Spinal cord (tissue), 10 donors: ENCODE measurements at places on chromosomes 6 and 20.

- DNase-seq, result no peak
- no peaks in the 10 kb centered on the region for H3K36me3 ChIP-seq
- no peak overlapping the region for H3K4me3 ChIP-seq
- H3K4me1 ChIP-seq, result no peaks in the 10 kb centered on the region
- H3K27ac ChIP-seq, result no peak overlapping the region
These were observed 75.4 kb downstream of the FILIP1 start for GRCh38 chr6:75418233-75418632.

- H3K27me3 ChIP-seq, result no peaks in the 10 kb centered on the region
- no peak overlapping the region for H3K4me3 ChIP-seq
- no peaks in the 10 kb centered on the region for H3K36me3 ChIP-seq
These were observed 132.3 kb downstream of the ARHGAP18 start for GRCh38 chr6:129577691-129578090.

GRCh38 chr6:49457771-49458170, 5.3 kb downstream of the MMUT start:
- no peak overlapping the region for H3K4me3 ChIP-seq

GRCh38 chr6:138728662-138729061, 44.9 kb upstream of the CCDC28A start:
- DNase-seq, result no peak
- H3K4me3 ChIP-seq, result no peak overlapping the region
- no peak overlapping the region for H3K27ac ChIP-seq
- H3K36me3 ChIP-seq, result no peaks in the 10 kb centered on the region
- no peaks in the 10 kb centered on the region for H3K4me1 ChIP-seq

DNA sequence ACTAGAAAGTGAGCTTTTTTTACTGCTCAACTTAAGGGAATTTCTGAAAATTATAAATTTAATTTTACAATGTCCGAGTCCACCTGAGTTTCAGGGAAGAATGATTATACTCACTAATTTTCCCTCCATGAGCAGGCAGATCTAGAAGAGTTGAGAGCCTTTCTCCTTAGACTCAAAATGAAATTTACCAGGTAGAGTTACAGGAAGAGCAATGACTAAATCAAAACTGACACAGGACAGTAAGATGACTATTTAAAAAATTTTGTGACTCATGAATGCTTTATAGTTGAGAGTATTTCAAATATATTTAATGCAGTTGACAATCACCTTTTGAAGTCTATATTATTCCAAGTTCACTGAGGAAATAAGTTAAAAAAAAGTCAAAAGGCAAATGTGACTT, 198.1 kb upstream of the NRSN1 start:
- no peak for DNase-seq
- H3K27me3 ChIP-seq, result no peaks in the 10 kb centered on the region
- no peak overlapping the region for H3K4me3 ChIP-seq
- no peak overlapping the region for H3K27ac ChIP-seq

GRCh38 chr6:84772428-84773132, 8.2 kb upstream of the TBX18 start:
- H3K27me3 ChIP-seq, result peaks cover 99% of the 10 kb centered on the region
- H3K36me3 ChIP-seq, result no peaks in the 10 kb centered on the region
- peak overlapping the region; percentile 76 for H3K27ac ChIP-seq
- peaks cover 30% of the 10 kb centered on the region for H3K4me1 ChIP-seq

GRCh38 chr20:5835321-5835821, 85.2 kb downstream of the SHLD1 start:
- no peaks in the 10 kb centered on the region for H3K27me3 ChIP-seq
- DNase-seq, result no peak
- H3K27ac ChIP-seq, result no peak overlapping the region
- peaks cover 6% of the 10 kb centered on the region for H3K4me1 ChIP-seq
- H3K4me3 ChIP-seq, result no peak overlapping the region
- no peaks in the 10 kb centered on the region for H3K36me3 ChIP-seq

GRCh38 chr6:41655176-41655575, 16.9 kb downstream of the MDFI start:
- no peak overlapping the region for H3K4me3 ChIP-seq
- peak overlapping the region; percentile 70 for H3K27ac ChIP-seq
- H3K4me1 ChIP-seq, result peaks cover 36% of the 10 kb centered on the region
- peaks cover 39% of the 10 kb centered on the region for H3K36me3 ChIP-seq
- peaks cover 5% of the 10 kb centered on the region for H3K27me3 ChIP-seq

- H3K4me3 ChIP-seq, result no peak overlapping the region
- H3K27me3 ChIP-seq, result no peaks in the 10 kb centered on the region
- peak overlapping the region; percentile 10 for H3K27ac ChIP-seq
- H3K36me3 ChIP-seq, result no peaks in the 10 kb centered on the region
- H3K4me1 ChIP-seq, result peaks cover 8% of the 10 kb centered on the region
These were observed 60.9 kb downstream of the ATXN1 start for GRCh38 chr6:16700202-16700915.

DNA sequence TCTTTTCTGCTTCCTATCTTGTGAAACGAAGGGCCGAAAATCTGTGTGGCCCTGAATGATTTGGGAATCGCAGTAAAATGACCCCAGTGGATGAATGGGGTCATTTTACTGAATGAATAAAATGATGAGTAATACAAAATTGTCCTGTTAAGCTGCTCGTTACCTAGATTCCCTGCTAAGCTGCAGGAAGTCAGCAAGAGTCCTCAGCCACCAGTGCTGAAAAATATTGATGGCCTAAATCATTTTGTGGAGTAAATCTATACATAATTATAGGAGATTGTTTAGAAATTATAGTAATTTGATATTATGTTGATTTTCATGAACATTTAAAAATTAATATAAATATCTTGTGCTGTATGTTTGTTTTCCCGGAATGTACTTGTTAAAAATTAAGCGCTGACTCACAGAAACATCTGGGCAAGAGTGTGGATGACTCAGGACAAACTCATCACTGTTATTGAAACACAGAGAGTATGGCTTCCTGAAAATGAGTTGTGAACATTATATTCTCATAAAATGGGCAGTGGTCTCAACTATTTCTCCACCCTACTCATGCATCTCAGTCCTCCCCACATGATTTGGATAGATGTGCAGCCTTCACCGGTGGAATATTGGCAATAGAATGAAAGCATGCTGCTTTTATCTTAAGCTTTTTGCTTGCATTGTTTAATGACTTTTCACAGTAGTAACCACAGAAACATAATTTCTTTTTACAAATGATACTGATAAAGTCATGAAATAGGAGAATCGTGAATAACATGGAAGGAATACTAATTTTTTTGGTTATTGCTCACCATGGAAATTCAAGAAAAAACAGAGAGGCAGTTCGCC, 36.2 kb upstream of the RGS17 start:
- H3K36me3 ChIP-seq, result no peaks in the 10 kb centered on the region
- H3K27me3 ChIP-seq, result no peaks in the 10 kb centered on the region
- H3K27ac ChIP-seq, result no peak overlapping the region
- no peak overlapping the region for H3K4me3 ChIP-seq
- no peaks in the 10 kb centered on the region for H3K4me1 ChIP-seq

GRCh38 chr20:17617868-17618672, 48.2 kb downstream of the DSTN start:
- DNase-seq, result no peak
- H3K27ac ChIP-seq, result no peak overlapping the region
- no peak overlapping the region for H3K4me3 ChIP-seq
- no peaks in the 10 kb centered on the region for H3K27me3 ChIP-seq

GRCh38 chr20:59141818-59142581, 21.6 kb upstream of the ZNF831 start:
- H3K4me3 ChIP-seq, result no peak overlapping the region
- no peaks in the 10 kb centered on the region for H3K36me3 ChIP-seq
- no peak for DNase-seq
- no peak overlapping the region for H3K27ac ChIP-seq

- DNase-seq, result no peak
- no peak overlapping the region for H3K4me3 ChIP-seq
- H3K36me3 ChIP-seq, result no peaks in the 10 kb centered on the region
- no peaks in the 10 kb centered on the region for H3K27me3 ChIP-seq
- H3K27ac ChIP-seq, result no peak overlapping the region
These were observed 228.0 kb downstream of the SYNDIG1 start for GRCh38 chr20:24697411-24697810.

GRCh38 chr20:60057123-60057865, 99.1 kb downstream of the CDH26 start:
- H3K36me3 ChIP-seq, result no peaks in the 10 kb centered on the region
- no peaks in the 10 kb centered on the region for H3K27me3 ChIP-seq
- H3K4me3 ChIP-seq, result no peak overlapping the region
- peak; percentile 78 for DNase-seq
- peaks cover 18% of the 10 kb centered on the region for H3K4me1 ChIP-seq

DNA sequence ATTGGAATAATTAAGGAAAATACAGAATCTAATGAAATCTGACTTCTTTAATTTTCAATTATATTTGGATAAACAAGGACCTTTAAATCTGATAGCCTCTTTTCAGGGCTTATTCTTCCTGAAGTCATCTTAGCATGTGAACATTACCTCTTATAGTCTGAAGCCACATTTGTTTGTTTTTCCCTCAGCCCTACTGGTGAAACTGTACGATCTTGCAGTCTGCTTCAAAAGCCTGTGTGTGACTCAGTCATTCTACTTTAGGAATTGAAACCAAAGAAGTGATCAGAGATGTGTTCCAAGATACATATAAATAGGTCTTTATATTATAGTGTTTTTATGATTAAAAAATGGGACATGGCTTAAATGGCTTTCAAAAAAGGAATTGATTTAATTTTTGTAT, 67.5 kb downstream of the MACROD2 start:
- no peaks in the 10 kb centered on the region for H3K4me1 ChIP-seq
- no peaks in the 10 kb centered on the region for H3K27me3 ChIP-seq
- H3K27ac ChIP-seq, result no peak overlapping the region
- no peak for DNase-seq
- no peak overlapping the region for H3K4me3 ChIP-seq

DNA sequence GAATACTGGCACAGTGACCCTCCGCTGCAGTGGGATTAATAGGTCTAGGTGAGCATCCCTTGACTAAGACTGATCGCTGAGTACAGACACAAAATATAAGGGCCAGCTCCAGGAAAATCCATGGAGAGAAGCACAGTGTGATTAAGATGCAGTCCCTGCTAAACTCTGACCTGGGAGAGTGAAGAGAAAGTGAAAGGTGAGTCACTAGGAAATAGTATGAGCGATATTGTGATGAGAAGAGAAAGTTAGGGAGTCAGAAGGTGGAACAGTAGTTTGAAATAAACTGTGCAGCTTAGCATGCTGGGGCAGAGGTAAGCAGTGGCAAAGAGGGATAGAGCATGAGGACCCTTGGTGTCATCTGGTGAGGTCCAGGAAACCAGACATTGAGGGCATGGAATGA, 278.6 kb upstream of the MAP3K7 start:
- no peaks in the 10 kb centered on the region for H3K27me3 ChIP-seq
- no peaks in the 10 kb centered on the region for H3K36me3 ChIP-seq
- no peaks in the 10 kb centered on the region for H3K4me1 ChIP-seq
- no peak overlapping the region for H3K4me3 ChIP-seq
- no peak for DNase-seq

DNA sequence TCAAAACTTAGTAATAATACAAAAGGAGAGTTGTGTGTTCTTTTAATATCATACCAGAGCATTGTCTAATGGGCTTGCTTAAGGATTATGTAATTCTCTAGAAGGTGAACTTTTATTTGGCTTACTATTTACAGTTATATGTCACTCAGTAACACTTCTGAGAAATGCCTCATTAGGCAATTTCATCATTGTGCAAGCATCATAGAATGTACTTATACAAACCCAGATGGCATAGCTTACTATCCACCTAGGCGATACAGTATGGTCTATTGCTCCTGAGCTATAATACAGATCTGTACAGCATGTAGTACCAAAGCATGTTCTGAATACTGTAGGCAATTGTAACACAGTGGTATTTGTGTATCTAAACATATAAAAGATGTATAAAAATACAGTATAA, 340.1 kb downstream of the PHF3 start:
- H3K27me3 ChIP-seq, result no peaks in the 10 kb centered on the region
- H3K36me3 ChIP-seq, result no peaks in the 10 kb centered on the region
- H3K4me3 ChIP-seq, result no peak overlapping the region
- DNase-seq, result no peak
- no peaks in the 10 kb centered on the region for H3K4me1 ChIP-seq
- no peak overlapping the region for H3K27ac ChIP-seq

DNA sequence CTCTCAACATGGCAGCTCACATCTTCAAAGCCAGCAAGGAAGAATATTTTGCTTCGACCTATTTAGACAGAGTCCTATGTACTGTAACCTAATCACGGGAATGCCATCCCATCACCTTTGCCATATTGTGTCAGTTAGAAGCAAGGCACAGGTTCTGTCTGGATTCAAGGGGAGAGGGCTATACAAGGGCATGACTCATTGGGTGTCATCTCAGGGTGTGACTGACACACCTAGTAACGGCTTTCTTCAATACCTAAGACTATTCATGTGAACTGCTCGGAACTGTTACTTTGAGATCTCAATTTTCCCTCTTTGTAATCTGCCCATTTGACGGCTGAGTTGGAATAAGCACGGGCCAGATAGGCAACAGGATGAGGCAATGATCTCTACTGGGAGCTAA, 135.6 kb upstream of the HDGFL1 start:
- no peak overlapping the region for H3K4me3 ChIP-seq
- H3K27me3 ChIP-seq, result no peaks in the 10 kb centered on the region
- no peak for DNase-seq

- no peak for DNase-seq
- peak overlapping the region; percentile 52 for H3K27ac ChIP-seq
- peaks cover 7% of the 10 kb centered on the region for H3K27me3 ChIP-seq
- H3K4me1 ChIP-seq, result peaks cover 10% of the 10 kb centered on the region
These were observed 81.3 kb upstream of the CCDC28A start for GRCh38 chr6:138692058-138692977.

DNA sequence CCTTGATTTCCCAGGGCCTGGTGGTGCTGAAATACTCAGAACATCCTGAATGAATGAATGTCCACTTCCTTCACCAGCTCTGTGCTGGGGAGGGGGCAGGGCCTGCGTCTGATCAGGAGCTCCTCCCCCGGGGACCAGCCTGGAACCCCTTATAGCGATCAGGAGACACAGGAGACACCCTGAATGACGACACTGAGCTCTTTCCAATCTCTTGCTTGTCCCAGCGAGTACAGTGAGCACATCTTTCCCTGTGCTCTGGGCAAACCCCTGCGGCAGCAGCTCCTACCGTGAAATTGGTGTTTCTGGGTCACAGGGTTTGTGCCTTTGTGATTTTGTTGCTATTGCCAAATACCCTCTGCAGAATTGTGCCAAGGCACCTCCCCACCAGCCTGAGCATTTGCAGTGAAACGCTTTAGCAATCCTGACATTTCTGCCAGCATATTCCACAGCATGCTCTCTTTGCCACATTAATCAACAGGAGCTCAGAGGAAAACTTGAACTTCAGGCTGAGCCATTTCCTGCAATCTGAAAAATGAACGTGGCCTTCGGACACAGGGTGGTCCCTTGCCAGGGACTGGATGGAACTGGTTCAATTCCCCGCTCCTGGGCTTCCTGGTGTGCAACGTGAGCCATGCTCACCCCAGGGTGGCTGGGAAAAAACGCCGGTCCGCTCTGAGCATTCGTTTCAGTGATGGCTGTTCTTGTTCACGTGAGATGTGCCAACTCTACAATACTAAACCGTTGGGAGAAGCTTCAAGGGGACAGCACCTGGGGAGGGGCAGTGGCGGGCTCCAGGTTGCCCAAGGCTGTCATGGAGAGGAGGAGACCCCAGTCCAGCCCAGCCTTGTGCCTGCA, 23.1 kb upstream of the MRGBP start:
- H3K4me3 ChIP-seq, result no peak overlapping the region
- H3K4me1 ChIP-seq, result peaks cover 64% of the 10 kb centered on the region
- no peak overlapping the region for H3K27ac ChIP-seq
